Panc1 (cell line): ENCODE measurements at places on chromosomes 6 and 20. TPM values are rescaled to one million over a fixed set of nuclear protein-coding genes. Genes with fewer than 3 reads are reported as not detected.

DNA sequence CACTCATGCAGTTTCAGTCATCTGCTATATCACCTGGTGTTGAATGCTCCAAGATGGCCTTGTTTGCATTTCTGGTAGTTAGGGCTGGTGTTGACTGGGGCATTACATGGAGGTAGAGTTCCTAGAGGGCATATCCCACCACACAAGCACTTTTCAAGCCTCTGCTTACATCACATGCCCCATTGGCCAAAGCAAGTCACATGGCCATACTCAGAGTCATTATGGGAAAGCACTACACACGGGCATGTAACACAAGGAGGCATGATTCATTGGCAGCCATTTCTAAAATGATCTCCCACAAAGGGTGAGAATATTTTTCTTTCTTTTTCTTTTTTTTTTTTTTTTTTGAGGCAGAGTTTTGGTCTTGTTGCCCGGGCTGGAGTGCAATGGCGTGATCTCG is 73.2 kb downstream of the TRMT6 start:
- DNase-seq = no peak

TRAPPC3L gene
- not detected for total RNA-seq

- DNase-seq = no peak
Measured at GRCh38 chr20:57985278-57985677, 243.2 kb downstream of the ANKRD60 start.

DNA sequence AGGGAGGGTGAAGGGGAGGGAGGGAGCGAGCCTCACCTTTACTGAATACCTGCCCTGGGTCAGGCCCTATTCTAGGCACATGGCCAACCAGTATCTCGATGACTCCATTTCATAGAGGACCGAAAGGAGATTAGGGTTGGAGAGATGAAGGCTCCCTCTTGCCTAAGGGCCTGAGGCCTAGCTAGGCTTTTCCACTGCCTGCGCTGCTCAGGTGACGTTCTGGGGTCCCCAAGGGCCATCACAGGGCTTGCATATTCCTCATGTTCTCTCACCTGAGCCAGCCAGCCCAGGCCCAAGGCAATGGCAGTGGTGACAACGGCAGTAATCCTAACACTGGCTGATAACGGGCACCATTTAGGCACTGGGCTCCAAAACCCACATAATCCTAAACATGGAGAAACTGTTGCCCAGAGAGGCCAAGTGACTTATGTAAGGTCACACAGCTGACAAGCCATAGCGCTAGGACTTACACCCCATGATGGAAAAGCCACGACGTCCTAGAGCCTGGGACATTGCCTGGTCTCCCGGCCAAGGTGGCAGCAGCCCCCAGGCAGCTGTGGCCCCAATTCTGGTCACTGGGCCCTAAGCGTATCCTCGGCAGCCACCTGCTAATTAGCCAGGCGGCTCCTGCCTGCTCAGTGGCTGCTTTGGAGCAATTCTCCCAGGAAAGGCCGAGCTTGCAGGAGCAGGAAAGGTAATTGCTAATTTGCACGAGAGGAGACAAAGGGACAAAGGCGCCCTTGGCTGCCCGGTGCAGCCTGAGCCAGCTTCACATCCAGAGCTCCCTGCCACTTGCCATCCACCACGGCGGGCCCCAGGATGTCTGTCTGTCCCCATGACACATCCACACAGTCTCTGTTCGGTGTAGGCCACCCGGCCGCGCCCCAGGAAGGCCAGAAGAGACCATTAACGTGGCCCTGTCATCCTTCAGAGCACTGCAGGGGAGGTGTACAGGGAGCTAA is 21.5 kb downstream of the NOL4L start:
- DNase-seq = no peak

KIF3B gene
- 67.8 TPM for total RNA-seq

C6orf141 gene
- 0.15 TPM for total RNA-seq

PIGT gene
- total RNA-seq = 108 TPM
